Lower lobe of right lung (tissue), 2 donors: ENCODE measurements at places on chromosomes 7 and 10. TPM values are rescaled to one million over a fixed set of nuclear protein-coding genes. Genes with fewer than 3 reads are reported as not detected.
A peak's percentile ranks its signal among the peaks of the same experiment; 100 is the strongest.

The ARHGAP22 gene
- total RNA-seq = 9.6 TPM

The CLCN1 gene
- not detected for total RNA-seq

The ZNF783 gene
- 15.1 TPM for total RNA-seq

The ANKRD1 gene
- 47.5 TPM for total RNA-seq

The NKX2-3 gene
- total RNA-seq = not detected

The NDUFB2 gene
- 161 TPM for total RNA-seq

DNA sequence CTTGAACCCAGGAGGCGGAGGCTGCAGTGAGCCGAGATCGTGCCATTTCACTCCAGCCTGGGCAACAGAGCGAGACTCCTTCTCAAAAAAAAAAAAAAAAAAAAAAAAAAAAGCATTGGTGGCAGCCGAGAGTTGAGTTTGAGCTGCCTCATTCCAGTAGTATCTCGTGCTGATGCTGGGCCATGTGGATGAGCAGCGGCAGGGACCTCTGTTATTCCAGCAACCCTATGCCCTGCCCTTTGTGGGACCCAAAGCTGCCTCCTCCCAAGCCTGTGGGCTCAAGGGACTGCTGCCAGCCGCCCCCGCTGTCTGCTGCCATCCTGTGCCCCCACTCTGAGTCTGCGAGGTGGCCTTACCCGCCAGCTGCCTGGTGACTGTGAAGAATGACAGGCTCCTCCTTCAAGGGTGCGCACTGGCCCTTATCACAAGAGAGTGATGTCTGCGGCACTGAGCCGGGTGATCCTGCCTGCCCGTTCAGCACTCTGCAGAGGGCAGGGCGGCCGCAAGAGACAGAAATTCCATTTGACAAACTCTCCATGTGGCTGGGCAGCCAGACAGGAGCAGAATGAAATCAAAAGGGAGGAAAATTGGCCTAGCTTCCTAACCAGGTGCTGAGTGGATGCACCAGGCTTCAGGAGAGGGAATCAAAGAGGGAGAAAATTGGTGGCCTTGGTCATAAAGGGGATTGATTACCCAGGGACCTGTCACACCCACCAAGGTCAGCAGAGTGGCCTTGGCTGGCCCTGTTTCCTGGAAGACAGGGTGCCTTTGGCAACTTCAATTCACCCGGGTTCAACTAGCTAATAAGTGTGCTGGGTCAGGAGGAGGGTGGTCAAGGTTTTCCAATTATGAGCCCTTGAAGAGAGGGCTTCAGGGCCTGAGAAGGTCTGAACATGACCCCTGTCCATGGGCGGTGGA is 65.3 kb upstream of the ZMIZ1 start:
- H3K36me3 ChIP-seq = no peaks in the 10 kb centered on the region
- no peaks in the 10 kb centered on the region for H3K27me3 ChIP-seq
- DNase-seq = no peak

- H3K36me3 ChIP-seq = no peaks in the 10 kb centered on the region
- peak within 1 kb of the TSS; percentile 76 for H3K27ac ChIP-seq
- peaks cover 9% of the 10 kb centered on the region for H3K4me1 ChIP-seq
- peak; percentile 87 for DNase-seq
Observed at GRCh38 chr7:105388356-105389087, at the start of gene SRPK2. Gene SRPK2, minus strand, starts transcription at chr7:105388921.

DNA sequence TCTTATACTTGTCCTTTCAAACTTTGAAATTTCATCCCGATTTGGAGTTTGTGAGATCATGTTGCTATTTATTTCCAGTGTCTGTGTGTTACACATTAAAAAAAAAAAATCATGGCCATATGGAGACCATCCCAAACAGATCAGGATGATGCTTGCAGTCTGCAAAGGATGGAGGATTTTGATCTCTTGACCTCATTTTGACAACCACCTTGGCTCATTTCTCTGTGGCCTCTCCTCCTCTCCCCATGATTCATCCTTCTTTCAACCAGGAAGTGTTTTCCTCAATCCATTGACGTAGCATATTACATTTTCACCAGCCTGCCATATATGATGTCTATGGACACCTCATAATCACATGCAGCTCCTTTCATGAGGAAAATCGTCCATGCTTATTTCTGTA is 68.9 kb upstream of the INSYN2A start:
- H3K4me1 ChIP-seq = no peaks in the 10 kb centered on the region
- no peaks in the 10 kb centered on the region for H3K36me3 ChIP-seq
- no peaks in the 10 kb centered on the region for H3K27me3 ChIP-seq
- H3K27ac ChIP-seq = no peak overlapping the region

GRCh38 chr10:103812432-103812831 is 42.9 kb downstream of the SH3PXD2A start:
- H3K27ac ChIP-seq = peak overlapping the region; percentile 29
- H3K4me3 ChIP-seq = no peak overlapping the region
- no peaks in the 10 kb centered on the region for H3K27me3 ChIP-seq
- no peak for DNase-seq
- peaks cover 17% of the 10 kb centered on the region for H3K4me1 ChIP-seq
- no peaks in the 10 kb centered on the region for H3K36me3 ChIP-seq

- peak overlapping the region; percentile 81 for H3K27ac ChIP-seq
- DNase-seq = no peak
- H3K4me1 ChIP-seq = peaks cover 55% of the 10 kb centered on the region
- H3K36me3 ChIP-seq = peaks cover 19% of the 10 kb centered on the region
Observed at GRCh38 chr10:30028738-30029030, 30.7 kb downstream of the JCAD start.

GRCh38 chr7:85508642-85509410 is 322.0 kb upstream of the SEMA3D start:
- H3K27me3 ChIP-seq = no peaks in the 10 kb centered on the region
- H3K36me3 ChIP-seq = no peaks in the 10 kb centered on the region
- no peaks in the 10 kb centered on the region for H3K4me1 ChIP-seq
- no peak overlapping the region for H3K4me3 ChIP-seq

- H3K4me3 ChIP-seq = no peak overlapping the region
- H3K27me3 ChIP-seq = peaks cover 6% of the 10 kb centered on the region
- no peak overlapping the region for H3K27ac ChIP-seq
- no peaks in the 10 kb centered on the region for H3K4me1 ChIP-seq
- DNase-seq = no peak
Observed at GRCh38 chr7:25908154-25908949, 243.6 kb upstream of the NFE2L3 start.

DNA sequence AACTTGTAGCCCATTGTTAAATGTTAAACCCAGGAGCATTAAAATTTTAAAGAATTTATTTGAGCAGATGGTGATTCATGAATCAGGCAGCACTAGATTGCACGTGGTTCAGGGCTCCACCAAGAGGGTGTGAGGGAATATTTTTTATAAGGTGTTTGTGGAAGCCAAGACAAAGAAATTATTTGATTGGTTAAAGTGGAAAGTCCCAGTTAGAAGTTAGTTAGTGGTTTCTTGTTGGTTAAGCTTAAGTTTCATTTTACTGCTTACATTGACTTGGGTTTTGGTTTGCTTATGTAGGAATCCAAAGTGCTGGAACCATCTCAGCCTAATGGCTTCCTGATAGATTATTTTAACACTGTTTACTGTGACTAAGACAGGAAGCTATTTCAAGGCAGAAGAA is 906.2 kb downstream of the LRMDA start:
- H3K27ac ChIP-seq = no peak overlapping the region
- H3K4me3 ChIP-seq = no peak overlapping the region
- no peak for DNase-seq
- H3K4me1 ChIP-seq = peaks cover 5% of the 10 kb centered on the region
- no peaks in the 10 kb centered on the region for H3K36me3 ChIP-seq

DNA sequence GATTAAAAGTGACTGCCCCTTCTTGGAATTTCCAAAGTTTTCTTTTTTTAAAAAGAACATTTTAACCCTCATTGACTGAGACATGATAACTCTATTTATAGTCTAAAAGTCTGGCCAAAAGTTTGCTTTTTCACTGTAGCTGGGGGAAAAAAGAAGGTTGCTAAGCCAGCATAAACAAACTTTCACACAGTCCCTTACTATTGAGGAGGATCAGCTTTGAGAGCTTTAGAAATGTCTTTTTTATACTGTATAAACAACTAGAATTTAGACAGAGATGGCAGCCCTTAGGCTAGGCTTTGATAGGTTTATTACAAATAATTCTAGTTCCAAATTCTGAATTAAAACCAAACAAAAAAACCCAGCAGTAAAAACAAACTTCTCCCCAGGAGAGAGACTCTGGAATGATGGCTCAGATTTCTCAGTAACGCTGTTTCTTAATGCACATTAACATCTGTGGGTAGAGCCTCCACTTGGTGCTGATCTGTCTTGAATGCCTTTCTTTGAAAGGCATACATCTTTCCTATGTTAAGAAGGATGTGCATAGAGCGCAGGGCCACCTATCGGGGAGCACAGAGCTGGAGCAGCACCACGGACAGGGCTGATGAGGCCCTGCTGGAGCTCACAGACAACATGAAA is 100.9 kb upstream of the PDLIM1 start:
- H3K27me3 ChIP-seq = no peaks in the 10 kb centered on the region
- H3K36me3 ChIP-seq = peaks cover 22% of the 10 kb centered on the region

- peak overlapping the region; percentile 22 for H3K27ac ChIP-seq
- peaks cover 15% of the 10 kb centered on the region for H3K36me3 ChIP-seq
Observed at GRCh38 chr7:5687936-5688630, 93.4 kb downstream of the RNF216 start.

- H3K36me3 ChIP-seq = no peaks in the 10 kb centered on the region
- H3K27ac ChIP-seq = no peak overlapping the region
- H3K27me3 ChIP-seq = no peaks in the 10 kb centered on the region
Observed at GRCh38 chr10:125231116-125231812, 70.9 kb upstream of the CTBP2 start.
